ENCODE measurements at places on chromosomes 11 and 22.

- no peak for DNase-seq
These were observed 96.0 kb downstream of the EXT2 start for GRCh38 chr11:44191322-44192016.

DNA sequence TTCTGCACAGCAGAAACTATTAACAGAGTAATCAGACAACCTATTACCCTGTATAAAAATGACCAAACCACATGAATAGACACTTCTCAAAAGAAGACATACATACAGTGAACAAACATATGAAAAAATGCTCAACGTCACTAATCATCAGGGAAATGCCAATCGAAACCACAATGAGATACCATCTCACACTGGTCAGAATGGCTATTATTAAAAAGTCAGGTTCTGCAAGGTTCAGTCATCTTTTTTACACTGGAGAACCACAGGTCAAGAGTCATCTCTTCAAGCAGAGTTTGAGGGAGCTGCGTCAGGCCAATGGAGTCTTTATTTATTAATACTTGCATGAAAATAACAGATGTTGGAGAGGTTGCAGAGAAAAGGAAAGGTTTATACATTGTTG is 40.4 kb downstream of the RCN1 start:
- no peak for DNase-seq

DNA sequence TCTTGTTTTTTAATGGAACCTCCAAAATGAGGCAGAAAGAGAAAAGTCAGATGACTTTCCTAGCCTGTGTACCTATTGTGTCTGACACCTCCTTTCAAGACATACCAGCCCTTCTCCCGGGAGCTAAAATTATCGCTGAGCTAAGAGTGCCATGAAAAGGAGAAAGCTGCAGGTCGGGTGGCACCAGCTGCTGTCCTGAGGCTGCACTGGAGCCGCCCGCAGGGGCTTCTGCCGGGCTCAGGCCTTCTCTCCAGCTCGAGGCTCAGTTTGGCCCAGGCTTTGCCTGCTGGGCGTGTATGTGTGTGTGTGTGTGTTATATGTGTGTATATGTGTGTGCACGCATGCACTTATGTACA is 27.7 kb upstream of the RAB1B start:
- DNase-seq: no peak

GRCh38 chr11:46677169-46677568 is 23.2 kb downstream of the ARHGAP1 start:
- no peak for DNase-seq

GRCh38 chr11:75845324-75845723 is 30.3 kb downstream of the UVRAG start:
- DNase-seq: no peak

DNA sequence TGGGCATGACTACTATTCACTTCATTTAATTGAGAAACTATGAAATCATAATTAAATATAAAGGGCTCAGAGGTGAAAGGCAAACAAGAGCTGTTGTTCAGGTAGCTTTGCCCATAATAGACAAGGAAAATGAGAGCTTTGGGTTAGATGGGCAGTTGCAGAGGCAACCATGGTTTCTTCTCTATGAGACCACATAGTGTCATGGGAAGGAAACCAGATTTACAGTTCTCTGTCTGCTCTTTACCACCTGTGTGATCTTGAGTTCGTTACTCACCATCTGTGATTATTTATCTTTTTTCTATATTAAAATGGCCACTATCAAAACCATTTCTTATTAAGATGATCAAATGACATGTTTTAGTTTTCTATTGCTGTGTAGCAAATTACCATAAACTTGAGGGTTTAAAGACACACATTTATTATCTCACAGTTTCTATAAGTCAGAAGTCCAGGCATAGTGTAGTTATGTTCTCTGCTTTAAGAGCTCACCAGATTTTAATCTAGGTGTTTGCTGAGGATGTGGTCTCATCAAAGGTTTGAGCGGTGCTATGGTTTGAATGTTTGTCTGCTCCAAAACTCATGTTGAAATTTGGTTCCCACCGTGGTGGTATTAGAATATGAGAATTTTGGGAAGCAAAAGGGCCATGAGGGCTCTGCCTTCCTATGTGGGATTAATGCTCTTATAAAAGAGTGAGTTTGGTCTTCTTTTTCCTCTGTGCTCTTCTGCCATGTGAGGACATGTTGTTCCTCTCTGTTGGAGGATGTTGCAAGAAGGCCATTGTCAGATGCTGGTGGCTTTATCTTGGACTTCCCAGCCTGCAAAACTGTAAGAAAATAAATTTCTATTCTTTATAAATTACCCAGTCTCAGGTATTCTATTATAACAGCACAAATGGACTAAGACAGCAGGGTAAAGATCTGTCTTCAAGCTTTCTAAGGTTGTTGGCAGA is 38.2 kb downstream of the OR2AG2 start:
- no peak for DNase-seq

Measured in DMS79 (cell line).